ENCODE measurements at places on chromosomes 7 and 10. TPM values are rescaled to one million over a fixed set of nuclear protein-coding genes. Genes with fewer than 3 reads are reported as not detected.

GRCh38 chr7:137992550-137993394 lies 9.1 kb downstream of the CREB3L2 start:
- DNase-seq: peak; percentile 72
- H3K4me1 ChIP-seq: peaks cover 63% of the 10 kb centered on the region
- H3K36me3 ChIP-seq: no peaks in the 10 kb centered on the region
- peak overlapping the region; percentile 73 for H3K27ac ChIP-seq
- H3K4me3 ChIP-seq: no peak overlapping the region

- no peak overlapping the region for H3K27ac ChIP-seq
- H3K4me1 ChIP-seq: no peaks in the 10 kb centered on the region
- peaks cover 62% of the 10 kb centered on the region for H3K36me3 ChIP-seq
- H3K27me3 ChIP-seq: no peaks in the 10 kb centered on the region
- no peak for DNase-seq
Observed at GRCh38 chr7:47283497-47284131, 298.3 kb downstream of the TNS3 start.

- H3K27ac ChIP-seq: no peak overlapping the region
- no peak for DNase-seq
- H3K4me1 ChIP-seq: no peaks in the 10 kb centered on the region
- no peak overlapping the region for H3K4me3 ChIP-seq
- no peaks in the 10 kb centered on the region for H3K36me3 ChIP-seq
Observed at GRCh38 chr10:54120806-54121205, 680.2 kb downstream of the PCDH15 start.

DNA sequence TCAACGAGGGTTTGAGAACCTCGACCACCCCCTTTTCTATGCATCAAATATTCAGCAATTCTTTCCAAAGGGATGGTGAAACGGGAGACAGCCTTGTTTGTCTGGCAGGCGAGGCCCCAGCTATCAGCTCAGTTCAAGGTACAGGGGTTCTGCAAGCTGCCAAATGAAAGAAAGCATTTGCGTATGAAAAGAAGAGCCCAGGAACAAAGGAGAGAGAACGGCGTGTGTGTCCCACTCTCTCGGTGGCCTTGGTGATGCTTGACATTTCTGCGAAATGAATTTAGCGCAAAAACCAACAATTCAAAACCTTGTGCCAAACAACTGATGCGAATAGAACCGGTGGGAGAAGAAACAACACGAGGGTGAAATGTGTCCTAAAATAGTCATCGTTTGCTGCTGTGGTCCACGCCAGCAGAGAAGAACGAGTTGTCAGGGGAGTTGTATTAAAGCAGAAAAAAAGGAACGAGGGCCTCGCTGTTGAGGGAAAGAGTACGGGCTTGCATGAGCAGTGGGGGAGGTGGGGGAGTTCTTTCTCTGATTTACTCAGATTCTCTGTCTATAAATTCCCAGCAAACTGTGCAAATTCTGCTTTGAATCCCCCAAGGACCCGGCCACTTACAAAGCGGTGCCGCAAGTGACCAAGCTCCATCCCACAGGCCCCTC lies 97.7 kb downstream of the TMEM130 start:
- no peaks in the 10 kb centered on the region for H3K36me3 ChIP-seq
- no peak for DNase-seq
- H3K4me3 ChIP-seq: no peak overlapping the region
- no peak overlapping the region for H3K27ac ChIP-seq
- no peaks in the 10 kb centered on the region for H3K4me1 ChIP-seq
- no peaks in the 10 kb centered on the region for H3K27me3 ChIP-seq

DNA sequence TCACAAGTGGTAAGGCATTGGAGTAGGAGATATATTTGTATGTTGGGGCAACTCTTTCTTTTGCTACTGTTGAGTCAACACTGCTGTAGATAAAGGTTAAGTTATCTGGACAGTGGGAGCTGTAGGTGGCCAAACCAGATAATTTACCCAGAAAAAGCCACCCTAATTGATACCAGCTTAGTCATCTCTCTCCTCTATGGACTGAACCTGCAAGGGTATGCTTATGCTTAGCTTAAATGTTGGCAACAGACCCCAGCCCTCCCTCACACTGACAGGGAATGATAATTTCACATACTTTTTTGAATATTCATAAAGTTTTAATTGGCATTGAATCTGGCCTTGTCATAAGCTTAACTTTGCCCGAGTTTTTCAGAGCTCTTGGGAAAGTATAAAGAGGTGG lies 66.3 kb downstream of the CREB5 start:
- no peak overlapping the region for H3K4me3 ChIP-seq
- no peak for DNase-seq
- no peaks in the 10 kb centered on the region for H3K27me3 ChIP-seq
- peaks cover 35% of the 10 kb centered on the region for H3K4me1 ChIP-seq
- H3K36me3 ChIP-seq: no peaks in the 10 kb centered on the region

- no peak for DNase-seq
- no peaks in the 10 kb centered on the region for H3K36me3 ChIP-seq
- H3K4me3 ChIP-seq: no peak overlapping the region
- H3K4me1 ChIP-seq: no peaks in the 10 kb centered on the region
Observed at GRCh38 chr10:33388382-33388781, 53.9 kb upstream of the NRP1 start.

DNA sequence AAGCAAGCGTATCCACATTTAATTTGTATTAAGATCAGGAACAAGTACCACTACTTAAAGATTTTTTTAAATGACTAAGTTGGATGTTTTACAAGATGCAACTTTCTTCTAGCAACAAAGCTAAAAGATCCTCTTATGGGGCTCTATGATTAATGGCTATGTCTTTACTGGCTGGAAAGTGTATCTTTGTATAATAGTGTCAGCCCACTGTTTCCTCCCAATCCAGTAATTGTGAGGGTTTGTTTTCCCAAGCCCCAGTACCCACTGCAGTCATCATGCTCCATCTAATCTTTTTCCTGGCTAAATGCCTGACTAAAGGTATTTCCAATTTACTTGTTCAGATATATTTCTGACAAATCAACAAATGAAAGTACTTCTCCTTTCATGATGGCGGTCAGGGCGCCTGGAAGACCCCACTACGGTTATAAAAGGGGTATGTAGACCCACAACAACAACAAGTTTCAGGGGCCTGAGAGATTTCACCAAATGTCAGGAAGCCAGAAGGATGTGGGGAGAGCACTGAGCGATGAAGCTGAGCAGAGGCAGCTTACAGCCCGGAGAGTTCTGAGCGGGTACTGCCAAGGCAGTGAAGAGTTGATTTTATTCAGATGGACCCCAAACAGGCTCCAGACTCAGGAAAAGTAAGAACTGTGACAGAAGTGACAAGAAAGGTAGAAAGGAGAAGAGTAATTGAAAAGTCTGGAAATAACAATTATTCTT lies 222.6 kb upstream of the KLF14 start:
- no peak for DNase-seq
- H3K4me3 ChIP-seq: no peak overlapping the region
- peak overlapping the region; percentile 27 for H3K27ac ChIP-seq
- no peaks in the 10 kb centered on the region for H3K27me3 ChIP-seq
- no peaks in the 10 kb centered on the region for H3K36me3 ChIP-seq

DNA sequence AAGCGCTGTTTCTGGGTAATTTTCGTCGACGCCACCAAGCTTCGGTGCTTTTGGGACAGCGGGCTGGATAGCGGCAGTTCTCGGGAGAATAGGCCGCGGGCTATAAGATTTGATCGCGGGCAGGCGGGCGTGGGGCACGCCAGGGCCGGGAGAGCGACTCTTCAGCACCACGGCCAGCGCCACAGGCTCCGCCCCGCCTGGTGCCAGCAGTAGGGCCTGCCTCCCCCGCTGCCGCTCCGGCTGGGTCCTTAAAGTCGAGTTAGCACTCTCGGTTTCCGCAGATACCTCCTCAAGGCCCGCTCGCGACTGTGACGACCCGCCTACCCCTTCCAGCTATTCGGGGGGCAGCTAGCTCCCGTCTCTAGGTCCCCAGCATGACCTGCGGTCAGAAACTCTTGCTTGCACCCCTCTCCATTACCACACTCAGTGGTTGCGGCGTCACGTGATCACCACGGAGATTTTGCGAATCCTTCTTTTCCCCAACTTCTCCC lies 9.4 kb downstream of the NXPH1 start:
- no peak overlapping the region for H3K27ac ChIP-seq
- no peak for DNase-seq
- peak overlapping the region; percentile 1 for H3K4me3 ChIP-seq
- H3K27me3 ChIP-seq: peaks cover 59% of the 10 kb centered on the region

- peaks cover 44% of the 10 kb centered on the region for H3K27me3 ChIP-seq
- H3K4me3 ChIP-seq: no peak overlapping the region
- H3K4me1 ChIP-seq: peaks cover 11% of the 10 kb centered on the region
- no peak overlapping the region for H3K27ac ChIP-seq
Observed at GRCh38 chr7:573269-573932, 53.8 kb upstream of the PDGFA start.

DNA sequence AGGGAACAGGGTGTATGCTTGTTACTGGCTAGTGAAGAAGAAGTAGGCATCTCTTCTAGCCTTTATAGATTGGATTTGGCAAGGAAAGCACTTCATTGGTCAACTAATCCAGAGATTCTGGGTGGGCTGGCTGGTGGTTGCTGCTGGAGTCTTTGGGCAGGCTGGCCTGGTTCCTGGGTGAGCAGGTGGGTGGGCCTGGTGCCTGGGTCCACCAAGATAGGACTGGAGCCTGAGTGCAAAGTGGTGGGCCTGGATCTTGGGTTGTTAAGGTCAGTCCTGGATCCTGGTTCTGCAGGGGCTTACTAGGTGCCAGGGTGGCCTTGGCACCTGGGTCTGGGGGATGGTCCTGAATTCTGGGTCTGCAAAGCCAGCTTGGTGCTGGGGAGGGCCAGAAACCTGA lies 482.4 kb upstream of the GHITM start:
- H3K4me3 ChIP-seq: no peak overlapping the region
- DNase-seq: no peak
- H3K4me1 ChIP-seq: no peaks in the 10 kb centered on the region
- H3K27me3 ChIP-seq: no peaks in the 10 kb centered on the region

DNA sequence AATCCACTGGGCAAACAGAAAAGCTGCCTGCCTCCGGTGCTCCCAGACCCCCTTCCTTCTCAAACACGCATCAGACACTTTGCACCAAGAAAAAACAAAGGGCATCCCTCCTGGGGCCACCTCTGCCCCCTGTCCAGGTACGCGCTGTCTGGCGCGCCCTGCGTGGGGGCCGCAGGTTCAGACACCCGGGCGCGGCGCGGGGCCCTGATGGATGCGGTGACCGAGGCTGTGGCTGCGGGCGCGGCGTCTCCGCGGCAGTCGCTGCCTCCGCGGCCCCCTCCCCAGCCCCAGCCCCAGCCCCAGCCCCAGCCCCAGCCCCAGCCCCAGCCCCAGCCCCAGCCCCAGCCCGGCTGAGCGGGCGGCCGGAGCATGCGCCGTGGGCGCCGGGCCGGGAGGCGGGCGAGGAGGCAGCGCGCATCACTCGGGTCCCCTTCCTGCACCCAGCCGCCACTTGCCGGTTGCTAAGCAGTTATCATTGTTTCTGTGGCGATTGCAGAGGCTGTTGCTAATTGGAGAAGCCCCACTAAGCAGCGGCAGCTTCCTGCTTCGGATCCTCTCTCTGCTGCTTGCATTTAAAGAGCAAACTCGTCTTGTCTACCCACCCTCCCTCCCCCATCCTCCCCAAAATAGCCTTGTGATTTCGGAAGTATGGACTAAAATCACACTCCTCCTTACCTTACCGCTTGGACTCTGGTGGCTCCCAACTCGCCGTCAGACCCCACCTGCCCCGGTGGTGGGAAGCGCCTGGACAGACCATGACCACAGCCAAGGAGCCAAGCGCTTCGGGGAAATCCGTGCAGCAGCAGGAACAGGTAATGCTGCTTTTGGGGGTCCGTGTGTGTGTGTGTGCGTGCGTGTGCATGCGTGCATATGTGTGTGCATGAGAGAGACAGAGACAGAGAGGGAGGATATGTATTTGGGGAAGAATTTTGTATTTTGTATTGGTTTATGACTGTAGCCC lies 252.8 kb downstream of the DPP6 start:
- H3K4me1 ChIP-seq: no peaks in the 10 kb centered on the region
- no peak overlapping the region for H3K27ac ChIP-seq
- no peaks in the 10 kb centered on the region for H3K36me3 ChIP-seq
- no peak for DNase-seq
- peaks cover 7% of the 10 kb centered on the region for H3K27me3 ChIP-seq
- H3K4me3 ChIP-seq: no peak overlapping the region

DNA sequence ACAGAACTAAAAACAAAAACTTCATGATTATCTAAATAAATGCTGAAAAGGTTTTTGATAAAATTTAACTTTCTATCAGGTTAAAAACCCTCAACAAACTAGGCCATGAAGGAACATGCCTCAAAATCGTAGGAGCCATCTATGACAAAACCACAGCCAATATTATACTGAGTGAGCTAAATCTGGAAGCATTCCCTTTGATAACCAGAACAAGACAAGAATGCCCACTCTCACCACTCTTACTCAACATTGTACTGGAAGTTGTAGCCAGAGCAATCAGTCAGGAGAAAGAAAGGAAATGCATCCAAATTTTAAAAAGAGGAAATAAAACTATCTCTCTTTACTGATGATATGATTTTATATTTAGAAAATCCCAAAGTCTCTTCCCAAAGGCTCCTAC lies 228.7 kb downstream of the CHRM2 start:
- H3K27ac ChIP-seq: no peak overlapping the region
- H3K36me3 ChIP-seq: no peaks in the 10 kb centered on the region
- H3K27me3 ChIP-seq: no peaks in the 10 kb centered on the region

- H3K4me1 ChIP-seq: no peaks in the 10 kb centered on the region
- no peak overlapping the region for H3K27ac ChIP-seq
- DNase-seq: no peak
- H3K27me3 ChIP-seq: peaks cover 28% of the 10 kb centered on the region
- no peaks in the 10 kb centered on the region for H3K36me3 ChIP-seq
Observed at GRCh38 chr10:132878730-132879407, 63.5 kb downstream of the CFAP46 start.

GRCh38 chr7:150620617-150621371 lies 11.4 kb downstream of the GIMAP6 start:
- H3K4me1 ChIP-seq: no peaks in the 10 kb centered on the region
- no peak overlapping the region for H3K27ac ChIP-seq
- DNase-seq: no peak
- H3K27me3 ChIP-seq: no peaks in the 10 kb centered on the region
- no peak overlapping the region for H3K4me3 ChIP-seq

GRCh38 chr7:29851487-29851886 lies 45.2 kb downstream of the WIPF3 start:
- H3K27me3 ChIP-seq: no peaks in the 10 kb centered on the region
- H3K36me3 ChIP-seq: no peaks in the 10 kb centered on the region
- no peak for DNase-seq
- peak overlapping the region; percentile 96 for H3K27ac ChIP-seq
- H3K4me1 ChIP-seq: peaks cover 52% of the 10 kb centered on the region

- no peak overlapping the region for H3K27ac ChIP-seq
- H3K36me3 ChIP-seq: no peaks in the 10 kb centered on the region
- H3K27me3 ChIP-seq: no peaks in the 10 kb centered on the region
Observed at GRCh38 chr10:4355350-4355749, 470.7 kb upstream of the AKR1E2 start.

- no peaks in the 10 kb centered on the region for H3K27me3 ChIP-seq
- DNase-seq: no peak
- H3K4me3 ChIP-seq: no peak overlapping the region
- H3K27ac ChIP-seq: no peak overlapping the region
Observed at GRCh38 chr10:18608596-18608995, 42.8 kb downstream of the NSUN6 start.

- H3K4me3 ChIP-seq: no peak overlapping the region
- H3K27me3 ChIP-seq: no peaks in the 10 kb centered on the region
- peaks cover 71% of the 10 kb centered on the region for H3K4me1 ChIP-seq
- no peak for DNase-seq
- peak overlapping the region; percentile 60 for H3K27ac ChIP-seq
Observed at GRCh38 chr7:139725077-139725476, 52.7 kb downstream of the HIPK2 start.

The SLC29A4 gene
- total RNA-seq: 1.7 TPM

The ANKRD61 gene
- 1.0 TPM for total RNA-seq

The KIAA1549 gene
- 0.55 TPM for total RNA-seq

The CYP26C1 gene
- not detected for total RNA-seq

The EPHA1 gene
- total RNA-seq: not detected

The TMEM184A gene
- total RNA-seq: 1.2 TPM

The HTRA1 gene
- total RNA-seq: 23.2 TPM

The SLC25A28 gene
- total RNA-seq: 31.0 TPM

The GATA3 gene
- 0.61 TPM for total RNA-seq

The NPC1L1 gene
- 0.04 TPM for total RNA-seq

The CHAT gene
- not detected for total RNA-seq

All from gastrocnemius medialis (tissue), 4 donors.